ENCODE measurements at places on chromosomes 6 and 20. TPM values are rescaled to one million over a fixed set of nuclear protein-coding genes. Genes with fewer than 3 reads are reported as not detected.

The RIPOR3 gene
- total RNA-seq: 22.7 TPM

The CITED2 gene
- 253 TPM for total RNA-seq

The PRIM2 gene
- 12.0 TPM for total RNA-seq

The SRMS gene
- total RNA-seq: not detected

The TFAP2C gene
- total RNA-seq: 0.23 TPM

The CRISP2 gene
- not detected for total RNA-seq

The HLA-DRB1 gene
- 72.1 TPM for total RNA-seq

The OPN5 gene
- not detected for total RNA-seq

The PEDS1 gene
- 18.2 TPM for total RNA-seq

The MLIP gene
- not detected for total RNA-seq

DNA sequence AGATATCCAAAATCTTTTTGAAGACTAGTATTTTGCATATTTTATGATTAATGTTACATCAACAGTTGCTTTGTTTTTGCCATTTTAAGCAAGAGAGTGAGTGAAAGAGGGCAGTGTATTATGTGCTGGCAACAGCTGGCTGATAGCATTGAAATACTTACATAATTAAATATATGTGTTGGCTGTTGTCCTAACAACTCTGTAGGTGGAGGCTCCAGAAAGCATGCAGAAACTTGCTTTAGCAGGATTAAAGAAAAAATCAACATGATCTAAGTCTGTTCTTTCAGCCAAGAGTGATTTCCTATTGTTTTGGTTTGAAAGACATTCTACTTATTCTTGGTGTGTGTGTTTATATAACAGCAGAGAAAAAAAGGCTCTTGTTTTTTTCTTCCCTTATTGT lies 127.5 kb downstream of the CDKAL1 start:
- H3K27me3 ChIP-seq: no peaks in the 10 kb centered on the region
- H3K4me1 ChIP-seq: peaks cover 2% of the 10 kb centered on the region
- no peaks in the 10 kb centered on the region for H3K36me3 ChIP-seq
- DNase-seq: no peak

DNA sequence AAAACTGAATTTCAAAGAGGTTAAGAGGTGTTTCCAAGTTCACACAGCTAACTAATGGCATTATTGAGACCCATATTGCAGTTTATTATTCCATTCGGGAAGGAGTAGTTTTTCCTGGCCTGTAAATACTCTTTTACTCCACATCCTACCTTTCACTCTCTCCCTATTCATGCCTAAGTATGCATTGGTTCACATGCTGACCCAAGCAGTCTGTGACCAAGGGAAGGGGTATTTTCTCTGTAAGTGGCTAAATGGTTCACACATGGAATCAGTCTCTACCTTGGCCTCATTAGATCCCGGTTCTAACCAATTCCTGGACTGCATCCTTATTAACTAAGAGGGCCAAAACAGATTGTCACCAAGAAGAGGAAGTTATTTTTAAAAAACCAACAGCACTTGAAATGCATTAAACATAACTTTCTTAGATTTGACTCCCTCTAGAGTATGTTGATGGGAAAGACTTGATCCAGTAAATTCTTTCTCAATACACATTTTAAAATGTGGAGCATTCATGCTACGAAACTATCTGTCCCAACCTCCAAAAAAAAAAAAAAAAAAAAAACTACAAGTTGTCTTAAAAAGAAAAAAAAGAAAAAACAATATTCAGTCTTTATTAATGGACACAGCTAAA lies 17.8 kb upstream of the RSPO3 start:
- no peaks in the 10 kb centered on the region for H3K36me3 ChIP-seq
- H3K4me1 ChIP-seq: no peaks in the 10 kb centered on the region
- no peaks in the 10 kb centered on the region for H3K27me3 ChIP-seq
- H3K4me3 ChIP-seq: no peak overlapping the region
- DNase-seq: no peak

GRCh38 chr6:32983964-32984621 lies 15.7 kb downstream of the BRD2 start:
- no peak overlapping the region for H3K4me3 ChIP-seq
- peaks cover 1% of the 10 kb centered on the region for H3K4me1 ChIP-seq
- H3K27ac ChIP-seq: no peak overlapping the region
- peaks cover 3% of the 10 kb centered on the region for H3K36me3 ChIP-seq
- H3K27me3 ChIP-seq: no peaks in the 10 kb centered on the region

- H3K27ac ChIP-seq: no peak overlapping the region
- H3K36me3 ChIP-seq: no peaks in the 10 kb centered on the region
- DNase-seq: no peak
- H3K4me1 ChIP-seq: no peaks in the 10 kb centered on the region
- no peaks in the 10 kb centered on the region for H3K27me3 ChIP-seq
Measured at GRCh38 chr6:95228636-95229035, 348.7 kb upstream of the MANEA start.

DNA sequence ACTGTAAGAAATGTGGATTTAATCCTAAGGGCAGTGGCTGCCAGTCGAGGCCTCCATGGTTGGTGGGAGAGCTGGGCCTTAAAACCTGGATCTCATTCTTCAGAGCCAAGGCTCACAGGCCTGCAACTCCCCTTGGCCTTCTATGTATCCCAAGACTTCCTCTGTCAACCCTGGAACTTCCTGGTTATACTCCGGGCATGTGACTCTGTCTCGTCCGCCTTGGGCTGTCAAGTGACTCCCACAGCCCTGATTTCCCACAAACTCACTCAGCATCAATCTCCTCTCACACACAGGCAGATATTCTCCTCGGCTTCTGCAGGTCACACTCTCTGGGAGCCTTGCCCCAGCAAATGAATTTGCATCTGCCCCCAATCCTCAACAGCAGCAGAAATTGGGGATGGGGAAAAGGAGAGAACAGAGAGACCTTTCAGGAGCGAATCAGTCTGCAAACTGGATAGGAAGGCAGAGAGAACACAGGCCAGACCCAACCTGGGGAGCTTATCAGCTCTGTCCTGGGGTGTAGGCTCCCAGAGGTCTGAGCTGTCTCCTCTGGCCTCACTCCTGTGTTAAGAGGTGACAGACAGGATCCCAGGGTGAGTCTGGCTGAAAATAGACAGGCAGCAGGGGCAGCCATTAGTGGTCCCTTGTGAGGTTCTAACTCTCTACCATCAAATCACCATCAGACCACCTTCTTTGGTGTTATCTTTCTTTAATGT lies 30.4 kb upstream of the PREX1 start:
- H3K4me3 ChIP-seq: no peak overlapping the region
- no peak overlapping the region for H3K27ac ChIP-seq

DNA sequence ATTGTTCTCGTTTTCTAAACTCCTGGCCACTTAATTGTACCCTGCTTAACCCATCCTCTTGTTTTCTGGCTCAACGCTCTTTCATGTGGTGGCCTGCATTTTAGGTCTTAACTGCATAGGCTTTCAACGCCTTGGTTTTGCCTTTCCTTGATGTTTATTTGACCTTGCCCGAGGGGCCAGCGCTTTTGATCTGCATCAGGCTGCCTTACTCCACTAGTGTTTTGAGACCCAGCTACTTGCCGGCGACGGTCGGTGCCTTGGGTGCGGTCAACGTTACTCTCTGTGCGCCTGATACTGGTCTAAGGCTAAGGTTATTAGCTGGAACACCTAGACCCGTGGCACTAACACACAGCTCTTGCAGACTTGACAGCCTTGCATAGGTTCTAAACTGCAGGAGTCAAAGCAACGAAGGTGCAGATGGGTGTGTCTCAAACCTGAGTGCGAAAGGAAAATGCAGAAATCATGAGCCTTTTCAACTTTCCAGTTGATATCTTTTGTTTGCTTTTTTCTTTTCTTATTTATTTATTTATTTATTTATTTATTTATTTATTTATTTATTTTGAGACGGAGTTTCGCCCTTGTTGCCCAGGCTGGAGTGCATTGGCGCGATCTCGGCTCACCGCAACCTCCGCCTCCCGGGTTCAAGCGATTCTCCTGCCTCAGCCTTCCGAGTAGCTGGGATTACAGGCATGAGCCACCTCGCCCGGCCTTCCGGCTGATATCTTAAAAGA lies 138.8 kb downstream of the HFE start:
- no peaks in the 10 kb centered on the region for H3K27me3 ChIP-seq
- DNase-seq: no peak
- H3K4me3 ChIP-seq: no peak overlapping the region
- H3K4me1 ChIP-seq: peaks cover 6% of the 10 kb centered on the region
- H3K36me3 ChIP-seq: no peaks in the 10 kb centered on the region

DNA sequence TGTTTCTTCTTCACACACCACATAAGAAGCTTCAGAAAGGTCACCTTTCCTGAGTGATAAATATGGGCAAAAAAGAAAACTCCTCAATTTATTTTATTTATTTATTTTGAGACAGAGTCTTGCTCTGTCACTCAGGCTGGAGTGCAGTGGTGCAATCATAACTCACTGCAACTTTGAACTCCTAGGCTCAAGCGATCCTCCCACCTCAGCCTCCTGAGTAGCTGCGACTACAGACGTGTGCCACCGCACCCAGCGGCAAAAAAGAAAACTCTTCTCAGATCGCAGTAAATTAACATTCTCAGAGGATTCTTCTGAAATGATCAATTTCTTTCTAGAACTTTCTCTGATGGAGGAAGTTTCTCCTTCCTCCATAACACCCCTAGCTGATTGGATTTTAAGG lies 111.2 kb downstream of the TRERF1 start:
- H3K27ac ChIP-seq: no peak overlapping the region
- no peaks in the 10 kb centered on the region for H3K27me3 ChIP-seq
- H3K4me3 ChIP-seq: no peak overlapping the region
- H3K36me3 ChIP-seq: no peaks in the 10 kb centered on the region
- DNase-seq: no peak

- H3K4me3 ChIP-seq: no peak overlapping the region
- no peak for DNase-seq
- no peaks in the 10 kb centered on the region for H3K4me1 ChIP-seq
- H3K36me3 ChIP-seq: no peaks in the 10 kb centered on the region
Measured at GRCh38 chr6:81605526-81605925, 147.0 kb downstream of the TENT5A start.

GRCh38 chr6:52207066-52207465 lies 20.9 kb downstream of the IL17A start:
- H3K27ac ChIP-seq: no peak overlapping the region
- H3K36me3 ChIP-seq: no peaks in the 10 kb centered on the region
- no peaks in the 10 kb centered on the region for H3K27me3 ChIP-seq
- no peak overlapping the region for H3K4me3 ChIP-seq
- no peaks in the 10 kb centered on the region for H3K4me1 ChIP-seq

GRCh38 chr20:40467067-40467466 lies 222.0 kb downstream of the MAFB start:
- peaks cover 8% of the 10 kb centered on the region for H3K4me1 ChIP-seq
- no peaks in the 10 kb centered on the region for H3K27me3 ChIP-seq
- DNase-seq: no peak
- H3K36me3 ChIP-seq: no peaks in the 10 kb centered on the region
- no peak overlapping the region for H3K4me3 ChIP-seq

DNA sequence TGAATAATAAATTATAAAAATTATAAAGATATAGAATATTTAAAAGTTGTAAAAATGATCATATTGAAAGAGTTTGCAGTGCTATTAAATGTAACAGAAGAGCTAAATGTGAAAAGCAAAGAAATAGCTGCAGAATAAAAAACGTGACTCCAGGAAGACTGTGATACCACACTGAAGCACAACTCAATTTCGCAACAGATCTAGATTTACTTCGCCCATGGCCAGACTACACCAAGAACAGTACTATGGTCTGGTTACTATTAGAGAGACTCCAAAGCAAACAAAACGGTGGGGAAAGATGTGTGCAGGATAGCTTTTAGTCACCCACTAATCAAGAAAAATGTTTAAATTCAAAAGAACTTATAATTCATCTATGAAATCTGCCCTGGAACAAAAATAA lies 1.9 kb downstream of the CHD6 start:
- H3K27me3 ChIP-seq: no peaks in the 10 kb centered on the region
- H3K27ac ChIP-seq: no peak overlapping the region
- no peak overlapping the region for H3K4me3 ChIP-seq
- DNase-seq: no peak
- peaks cover 6% of the 10 kb centered on the region for H3K4me1 ChIP-seq

- H3K4me1 ChIP-seq: peaks cover 8% of the 10 kb centered on the region
- H3K27ac ChIP-seq: no peak overlapping the region
- no peaks in the 10 kb centered on the region for H3K36me3 ChIP-seq
- H3K27me3 ChIP-seq: no peaks in the 10 kb centered on the region
- no peak overlapping the region for H3K4me3 ChIP-seq
- DNase-seq: no peak
Measured at GRCh38 chr20:53070706-53071392, 98.7 kb downstream of the TSHZ2 start.

GRCh38 chr6:4105980-4106536 lies 27.1 kb upstream of the FAM217A start:
- no peaks in the 10 kb centered on the region for H3K27me3 ChIP-seq
- no peak overlapping the region for H3K27ac ChIP-seq
- DNase-seq: no peak
- H3K4me1 ChIP-seq: no peaks in the 10 kb centered on the region
- no peaks in the 10 kb centered on the region for H3K36me3 ChIP-seq

DNA sequence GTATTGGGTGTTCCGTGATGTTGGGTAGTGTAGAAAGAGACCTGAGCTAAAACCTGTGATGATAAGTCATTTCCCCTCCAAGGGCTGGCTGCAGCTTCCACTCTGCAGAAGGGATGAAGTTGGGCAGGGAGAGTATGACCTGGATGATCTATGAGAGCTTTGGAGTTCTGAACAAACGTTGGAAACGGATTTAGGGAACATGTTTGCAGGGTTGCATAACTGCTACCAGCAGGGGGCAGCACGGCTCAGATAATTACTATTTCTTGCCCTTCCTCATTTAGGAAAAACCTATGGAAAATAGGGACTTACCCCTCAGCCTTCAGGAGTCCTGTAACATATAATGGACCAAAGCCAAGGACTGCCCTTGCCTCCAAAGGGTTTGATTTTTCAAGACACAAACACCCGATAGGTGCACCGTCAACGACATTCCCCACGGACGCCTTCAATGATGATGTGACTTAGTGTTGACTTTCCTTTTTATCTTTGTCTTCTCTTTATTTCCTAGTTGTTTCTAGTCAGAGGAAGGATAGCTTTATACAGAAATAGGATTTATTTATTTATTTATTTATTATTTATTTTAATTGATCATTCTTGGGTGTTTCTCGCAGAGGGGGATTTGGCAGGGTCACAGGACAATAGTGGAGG lies 164.9 kb upstream of the SASH1 start:
- H3K36me3 ChIP-seq: no peaks in the 10 kb centered on the region
- no peak overlapping the region for H3K4me3 ChIP-seq
- H3K4me1 ChIP-seq: no peaks in the 10 kb centered on the region
- H3K27me3 ChIP-seq: no peaks in the 10 kb centered on the region

DNA sequence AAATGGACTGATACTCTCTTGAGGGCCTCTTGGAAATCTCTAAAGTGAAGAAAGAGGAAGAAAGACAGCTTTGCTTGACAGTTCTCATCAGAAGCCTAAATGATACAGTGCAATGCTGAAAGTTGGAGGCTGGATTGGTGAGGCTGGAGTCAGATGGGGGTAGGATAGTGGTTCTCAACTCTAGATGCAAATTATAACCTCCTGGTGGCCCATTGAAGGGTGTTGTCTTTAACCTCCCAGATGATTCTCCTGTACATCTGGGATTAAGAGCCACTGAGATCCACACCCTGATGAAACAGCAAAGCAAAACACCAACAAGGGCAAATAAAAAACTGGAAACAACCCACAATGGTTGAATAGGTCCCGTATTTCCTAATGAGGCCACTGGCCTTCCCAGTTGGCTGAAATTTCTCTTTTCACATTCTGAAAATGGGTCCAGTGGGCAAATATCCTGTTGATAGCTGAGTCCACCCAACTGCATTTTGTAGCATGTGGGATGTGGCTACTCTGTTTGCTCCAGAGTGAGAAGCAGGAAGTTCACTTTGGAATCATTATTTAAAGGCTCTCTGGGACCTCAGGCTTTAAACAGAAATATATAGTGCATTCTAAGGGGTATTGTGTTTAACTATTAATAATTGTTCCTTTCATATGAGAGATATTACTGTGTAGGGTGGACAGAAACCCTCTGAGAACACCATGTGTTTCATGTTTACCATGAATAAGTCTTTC lies 208.1 kb downstream of the SOX4 start:
- no peaks in the 10 kb centered on the region for H3K36me3 ChIP-seq
- no peak overlapping the region for H3K4me3 ChIP-seq
- no peak overlapping the region for H3K27ac ChIP-seq
- peaks cover 2% of the 10 kb centered on the region for H3K4me1 ChIP-seq
- no peaks in the 10 kb centered on the region for H3K27me3 ChIP-seq
